HCEC 1CT (cell line): ENCODE measurements at places on chromosomes 3 and 15.

DNA sequence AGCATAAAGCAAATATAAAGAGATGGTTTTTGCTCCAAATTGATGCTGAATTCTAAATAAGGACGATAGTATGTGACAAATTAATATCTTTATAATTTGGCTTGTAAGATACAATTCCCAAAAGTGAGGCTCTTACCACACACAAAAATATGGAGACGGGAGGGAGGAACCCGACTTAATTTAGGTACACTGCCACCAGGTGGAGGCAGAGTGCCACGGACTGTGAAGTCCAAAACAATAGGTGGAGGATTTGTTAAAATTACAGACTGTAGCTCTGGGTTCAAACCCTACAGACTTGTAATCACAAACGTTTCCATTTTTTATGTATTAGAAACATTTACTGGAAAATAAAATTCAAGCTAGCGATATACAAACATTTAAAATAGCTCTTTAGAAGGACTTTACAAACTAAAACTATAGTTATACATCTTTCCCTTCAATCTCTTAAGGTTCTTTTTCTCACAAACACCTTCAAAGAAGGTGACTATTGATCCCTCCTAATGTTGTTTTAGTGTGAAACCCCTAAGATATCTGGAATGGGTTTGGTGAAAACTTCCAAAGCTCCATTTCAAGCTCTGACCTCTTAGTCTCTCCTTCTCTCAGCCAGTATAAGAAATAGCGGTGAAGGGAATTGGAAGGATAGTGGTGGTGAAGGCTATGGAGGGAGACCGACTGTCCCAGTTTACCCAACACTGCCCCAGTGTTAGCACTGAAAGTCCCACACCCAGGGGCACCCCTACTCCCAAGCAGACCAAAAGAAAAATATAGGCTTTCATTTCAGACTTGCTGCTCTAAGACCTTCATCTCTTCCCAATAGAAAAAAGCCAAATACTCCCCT lies 89.7 kb downstream of the AQP9 start:
- peak; percentile 66 for DNase-seq

DNA sequence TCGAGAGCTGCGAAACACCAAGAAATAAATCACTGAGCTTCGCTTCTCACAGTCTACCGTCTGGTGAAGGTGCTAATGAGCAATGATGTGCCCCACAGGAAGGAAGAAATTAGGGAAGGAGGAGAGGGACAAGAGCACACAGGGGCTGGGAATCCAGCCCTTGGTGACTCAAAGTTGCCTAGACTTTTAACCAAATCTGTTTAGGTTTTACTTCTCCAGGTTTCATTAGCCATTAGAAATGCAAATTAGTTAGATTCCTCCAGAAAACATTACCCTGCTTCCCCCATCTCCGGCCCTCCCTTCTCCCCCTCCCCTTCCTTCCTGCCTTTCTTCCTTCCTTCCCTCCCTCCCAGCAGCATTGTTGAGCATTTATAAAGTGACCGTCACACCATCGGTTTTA lies 59.3 kb upstream of the UBE2E1 start:
- DNase-seq: no peak

GRCh38 chr3:35832140-35832571 lies 192.8 kb downstream of the ARPP21 start:
- DNase-seq: no peak

DNA sequence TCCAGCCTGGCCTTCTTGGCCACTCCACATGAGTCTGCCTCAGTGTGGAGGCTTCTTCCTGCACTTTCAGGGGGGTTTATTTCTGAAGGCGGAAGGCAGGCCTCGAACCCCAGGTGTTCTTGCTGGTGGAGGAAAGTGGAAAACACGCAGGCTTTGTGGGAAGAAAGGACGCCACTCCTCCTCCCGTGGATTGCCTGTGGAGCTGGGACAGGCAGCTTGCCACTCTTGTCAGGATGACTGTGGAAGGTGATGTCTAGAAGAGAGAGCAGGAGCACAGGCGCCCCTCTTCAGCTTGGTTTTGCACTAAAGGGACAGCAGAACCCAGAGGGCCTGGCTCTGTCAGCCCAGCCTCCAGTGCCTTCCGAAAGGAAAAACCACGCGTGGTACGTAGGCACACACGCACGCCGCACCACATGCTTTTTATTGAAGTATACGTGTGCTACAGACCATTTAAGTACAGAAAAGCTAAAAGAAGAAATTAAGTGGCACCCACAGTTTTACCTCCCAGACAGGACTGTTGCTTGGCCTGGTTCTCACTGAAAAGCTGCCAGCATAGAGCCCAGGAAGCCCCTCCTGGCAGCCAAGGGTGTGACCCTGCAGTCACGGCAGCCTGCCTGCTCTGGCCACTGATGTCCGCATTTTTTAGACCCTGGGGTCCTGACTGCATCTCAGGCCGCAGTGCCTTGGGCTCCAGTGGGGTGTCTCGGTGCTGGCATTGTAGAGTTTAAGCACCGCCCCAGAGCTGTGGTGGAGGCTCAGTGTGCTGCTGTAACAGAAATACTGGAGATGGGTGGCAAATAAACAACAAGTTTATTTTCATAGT lies 21.6 kb downstream of the KLF13 start:
- DNase-seq: no peak

DNA sequence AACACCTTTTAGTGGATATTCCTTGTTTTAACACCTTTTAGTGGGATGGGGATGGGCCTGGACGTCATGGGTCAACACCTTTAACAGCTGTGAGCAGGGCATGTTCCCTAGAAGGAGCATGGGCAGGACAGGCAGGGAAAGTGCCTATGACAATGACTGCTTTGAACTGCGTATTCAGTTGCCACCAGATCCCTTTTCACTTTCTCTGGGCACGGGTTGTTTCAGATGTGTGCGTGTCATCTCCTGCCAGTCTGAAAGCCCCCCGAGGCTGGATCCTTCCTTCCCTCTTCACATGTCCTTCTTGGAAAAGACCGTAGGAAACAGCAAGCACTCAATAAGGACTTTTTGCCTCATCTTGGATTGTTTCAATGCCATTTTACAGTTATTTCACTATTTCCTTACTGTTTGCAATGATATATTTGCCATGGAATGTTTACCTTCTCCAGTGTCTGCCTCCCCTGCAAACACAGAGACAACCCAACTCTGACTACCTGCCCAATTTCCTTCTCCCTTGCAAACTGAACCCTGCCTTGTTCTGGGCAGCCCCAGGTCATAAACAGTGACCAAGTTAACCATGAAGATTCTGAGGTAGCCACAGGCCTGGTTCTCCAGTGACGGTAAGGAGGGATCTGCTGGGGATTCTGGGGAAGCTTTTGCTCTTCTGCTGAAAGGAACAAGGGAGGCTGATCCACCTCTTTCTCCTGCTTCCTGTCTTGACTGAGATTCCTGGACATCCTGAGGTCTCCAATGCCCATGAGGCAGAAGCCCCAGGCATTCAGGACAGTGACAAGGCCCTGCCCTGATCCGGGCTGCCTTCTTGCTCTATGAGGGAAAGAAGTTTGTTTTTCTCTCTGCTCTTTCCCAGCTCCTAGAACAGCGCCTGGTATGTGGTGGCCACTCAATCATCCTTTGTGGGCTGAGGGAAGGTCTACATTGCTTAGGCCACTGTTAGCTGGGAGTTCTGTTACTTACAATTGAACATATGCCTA lies 51.8 kb downstream of the NOX5 start:
- DNase-seq: no peak

DNA sequence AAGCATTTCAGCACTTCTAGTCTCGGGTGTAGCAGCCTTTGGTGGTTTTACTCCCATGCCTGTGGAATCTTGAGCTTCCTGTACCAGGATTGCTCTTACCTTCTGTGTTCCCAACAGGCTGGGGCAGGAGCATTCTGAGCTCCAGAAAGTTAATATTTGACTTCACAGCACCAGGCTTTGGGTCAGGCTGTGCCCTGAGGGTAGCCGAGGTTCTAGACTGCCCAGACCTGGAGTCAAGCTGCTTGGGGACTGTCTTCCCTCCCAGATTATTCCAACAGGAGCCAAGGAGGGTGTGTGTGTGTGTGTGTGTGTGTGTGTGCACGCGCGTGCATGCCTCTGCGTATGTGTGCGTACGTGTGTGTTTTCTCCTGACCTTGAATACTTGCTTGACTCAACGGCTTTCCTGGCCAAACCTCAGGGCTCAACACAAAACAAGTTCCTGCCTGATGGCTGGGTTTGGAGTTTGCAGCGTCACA lies 94.8 kb downstream of the FLNB start:
- no peak for DNase-seq

DNA sequence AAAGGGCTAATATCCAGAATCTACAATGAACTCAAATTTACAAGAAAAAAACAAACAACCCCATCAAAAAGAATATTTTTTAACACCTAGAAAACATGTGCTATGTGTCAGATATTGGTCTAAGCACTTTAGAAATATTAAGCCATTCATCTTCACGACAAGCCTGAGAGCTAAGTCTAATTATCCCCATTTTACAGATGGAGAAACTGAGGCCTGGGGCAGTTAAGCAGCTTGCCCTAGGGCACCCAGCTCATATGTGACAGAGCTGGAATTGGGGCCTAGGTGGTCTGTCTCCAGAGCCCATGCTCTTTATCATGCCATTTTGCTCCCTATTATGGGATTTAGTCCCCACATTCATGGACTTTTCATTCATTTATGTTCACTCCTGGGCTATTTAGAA lies 92.8 kb downstream of the CYP19A1 start:
- DNase-seq: no peak

- DNase-seq: no peak
These were observed 14.7 kb downstream of the PCYT1A start for GRCh38 chr3:196272826-196273225.

DNA sequence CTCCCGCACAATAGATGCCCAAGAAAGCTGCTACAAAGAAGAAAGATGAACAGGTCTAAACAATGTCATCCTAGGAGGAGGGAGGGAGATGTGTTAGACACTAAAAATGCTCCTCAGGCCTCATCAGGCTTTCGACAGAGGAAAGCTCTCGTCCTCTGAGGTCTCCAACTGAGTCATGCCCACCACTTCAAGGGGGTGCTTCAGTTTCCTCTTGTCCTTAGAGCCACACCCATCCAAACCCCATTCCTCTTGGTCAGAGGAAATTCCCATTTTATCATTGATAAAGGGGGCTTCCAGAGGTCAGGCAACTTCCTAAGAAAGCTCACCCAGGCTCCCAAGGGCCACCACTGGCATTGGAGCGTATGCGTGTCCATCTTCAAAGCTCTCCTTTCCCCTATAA lies 50.1 kb downstream of the HEG1 start:
- DNase-seq: no peak

DNA sequence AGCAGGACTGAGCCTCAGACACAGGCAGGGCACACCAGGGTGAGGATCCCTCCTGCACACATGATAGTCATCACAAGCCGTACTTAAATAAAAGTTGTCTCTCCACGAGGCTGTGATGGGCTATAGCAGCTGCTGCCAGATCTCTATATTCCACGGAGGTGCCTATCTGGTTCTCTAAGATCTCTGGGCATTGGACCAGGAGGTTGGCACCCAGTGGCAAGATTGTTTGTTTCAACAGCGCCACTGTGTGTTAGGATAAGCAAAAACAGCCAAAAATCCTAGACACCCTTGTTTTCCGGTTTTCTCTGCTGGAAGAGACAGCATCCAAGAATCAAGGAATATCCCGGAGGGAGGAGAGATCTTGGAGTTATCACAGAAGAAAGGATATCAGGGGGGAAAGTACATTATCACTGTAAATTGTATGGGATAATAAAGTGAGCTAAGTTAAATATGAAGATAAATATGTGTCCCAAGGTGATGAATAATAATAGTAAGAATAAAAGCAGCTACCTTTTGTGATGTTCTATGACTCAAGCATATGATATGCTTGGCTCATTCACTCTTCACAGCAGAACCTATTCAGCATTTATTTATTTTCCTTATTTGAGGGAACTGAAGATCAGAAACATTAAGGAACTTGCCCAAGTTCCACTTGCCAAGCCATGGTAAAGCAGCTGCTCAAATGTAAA lies 90.6 kb upstream of the AKAP13 start:
- DNase-seq: peak; percentile 19

- DNase-seq: no peak
These were observed 127.0 kb upstream of the CCDC54 start for GRCh38 chr3:107250221-107250620.

DNA sequence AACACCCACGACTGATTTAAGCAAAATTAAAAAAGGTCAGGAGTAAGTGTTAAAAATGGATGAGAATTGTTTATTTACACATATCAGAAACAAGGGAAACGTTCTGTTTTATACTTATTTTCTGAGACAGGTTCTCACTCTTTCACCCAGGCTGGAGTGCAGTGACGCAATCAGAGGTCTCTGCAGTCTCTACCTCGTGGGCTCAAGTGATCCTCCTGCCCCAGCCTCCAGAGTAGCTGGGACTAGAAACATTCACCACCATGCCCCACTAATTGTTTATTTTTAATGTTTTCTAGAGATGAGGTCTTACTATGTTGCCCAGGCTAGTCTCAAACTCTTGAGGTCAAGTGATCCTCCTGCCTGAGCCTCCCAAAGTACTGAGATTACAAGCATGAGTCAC lies 1080.3 kb downstream of the ROBO1 start:
- DNase-seq: no peak

- no peak for DNase-seq
These were observed 50.0 kb downstream of the NMNAT3 start for GRCh38 chr3:139627759-139628158.

GRCh38 chr15:30997270-30997669 lies 5.8 kb upstream of the MTMR10 start:
- DNase-seq: no peak

- DNase-seq: no peak
These were observed 1.0 kb upstream of the THUMPD3 start for GRCh38 chr3:9361691-9362388.

DNA sequence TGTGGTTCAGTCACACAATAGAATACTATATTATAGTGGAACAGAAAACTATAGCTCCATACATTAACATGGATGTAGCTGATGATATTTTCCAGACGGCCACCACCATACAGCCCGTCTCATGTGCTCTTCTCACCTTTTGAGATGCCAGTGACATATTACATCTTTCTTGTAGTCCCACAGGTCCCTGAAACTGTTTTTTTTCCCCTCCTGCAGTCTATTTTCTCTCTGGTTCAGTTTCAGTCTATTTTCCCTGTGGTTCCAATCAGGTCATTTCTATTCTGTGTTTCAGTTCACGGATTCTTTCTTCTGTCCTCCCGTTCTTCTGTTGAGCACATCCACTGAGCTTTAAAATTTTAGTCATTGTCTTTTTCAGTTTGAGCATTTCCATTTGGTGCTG lies 72.2 kb downstream of the PPCDC start:
- no peak for DNase-seq

DNA sequence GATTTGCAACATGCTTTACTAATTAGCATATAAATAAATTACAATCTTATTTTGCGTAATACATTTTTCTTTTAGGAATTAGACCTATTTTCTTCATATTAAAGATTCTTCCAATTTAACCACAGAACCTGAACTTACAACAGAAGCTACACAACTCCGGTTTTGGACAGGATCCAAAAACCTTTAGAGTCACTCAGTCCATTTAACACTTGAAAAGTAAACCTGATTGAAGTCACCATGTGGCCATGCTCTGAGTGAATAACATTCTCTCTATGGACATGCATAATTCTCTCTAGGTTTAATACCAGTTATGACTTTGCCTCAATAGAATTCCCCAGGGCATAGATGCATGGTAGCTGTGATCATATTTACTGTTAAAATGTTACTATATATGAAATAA lies 751.0 kb downstream of the VGLL3 start:
- DNase-seq: no peak

GRCh38 chr3:17394541-17395155 lies 347.8 kb downstream of the TBC1D5 start:
- DNase-seq: no peak

GRCh38 chr15:29008846-29009245 lies 123.1 kb downstream of the APBA2 start:
- DNase-seq: peak; percentile 5
